Activated CD4-positive, alpha-beta T cell treated with anti-CD3 and anti-CD28 coated beads, Interleukin-2, amount 10 ng/mL, durations not matched to agents 24 days and 14 days (primary cell): ENCODE measurements at places on chromosomes 1 and 21.
A peak's percentile ranks its signal among the peaks of the same experiment; 100 is the strongest.

DNA sequence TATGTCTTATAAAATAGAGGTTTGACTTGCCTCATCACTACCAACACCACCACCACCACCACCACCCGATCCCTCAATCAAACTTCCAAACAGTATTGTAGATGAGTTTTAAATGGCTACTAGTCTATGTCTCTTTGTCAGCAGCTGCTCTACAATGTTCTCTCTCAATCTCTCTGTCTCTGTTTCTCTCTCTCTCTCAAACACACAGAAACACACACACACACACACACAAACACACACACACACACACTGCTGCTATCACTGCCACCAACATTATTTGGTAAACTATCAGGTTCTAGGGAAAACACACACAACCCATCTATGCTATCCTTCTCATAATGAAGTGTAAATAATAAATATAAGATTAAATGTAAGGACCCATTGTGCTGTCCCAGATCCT, 2.4 kb downstream of the TNFSF4 start:
- no peaks in the 10 kb centered on the region for H3K36me3 ChIP-seq
- peaks cover 28% of the 10 kb centered on the region for H3K27me3 ChIP-seq
- H3K4me3 ChIP-seq: peak overlapping the region; percentile 22
- peak overlapping the region; percentile 26 for H3K27ac ChIP-seq
- H3K4me1 ChIP-seq: peaks cover 32% of the 10 kb centered on the region
- DNase-seq: no peak

DNA sequence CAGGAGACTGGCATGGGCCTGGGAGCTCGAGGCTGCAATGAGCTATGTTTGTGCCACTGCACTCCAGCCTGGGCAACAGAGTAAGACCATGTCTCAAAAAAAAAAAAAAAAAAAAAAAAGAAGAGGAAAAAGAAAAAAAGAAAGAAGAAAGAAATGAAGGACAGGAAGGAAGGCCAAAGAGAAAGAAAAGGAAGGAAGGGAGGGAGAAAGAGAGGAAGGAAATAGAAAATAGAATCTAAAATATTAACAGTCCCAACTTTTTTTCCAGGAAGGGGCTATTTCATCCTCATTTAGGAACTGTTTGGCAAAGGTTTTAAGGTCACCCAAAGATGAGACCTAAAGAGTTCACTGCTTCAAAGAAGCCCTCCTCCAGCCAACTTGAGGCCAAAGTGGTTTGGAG, 2.5 kb downstream of the MUL1 start:
- peaks cover 5% of the 10 kb centered on the region for H3K4me1 ChIP-seq
- no peak overlapping the region for H3K4me3 ChIP-seq
- peaks cover 23% of the 10 kb centered on the region for H3K36me3 ChIP-seq
- no peak overlapping the region for H3K27ac ChIP-seq

DNA sequence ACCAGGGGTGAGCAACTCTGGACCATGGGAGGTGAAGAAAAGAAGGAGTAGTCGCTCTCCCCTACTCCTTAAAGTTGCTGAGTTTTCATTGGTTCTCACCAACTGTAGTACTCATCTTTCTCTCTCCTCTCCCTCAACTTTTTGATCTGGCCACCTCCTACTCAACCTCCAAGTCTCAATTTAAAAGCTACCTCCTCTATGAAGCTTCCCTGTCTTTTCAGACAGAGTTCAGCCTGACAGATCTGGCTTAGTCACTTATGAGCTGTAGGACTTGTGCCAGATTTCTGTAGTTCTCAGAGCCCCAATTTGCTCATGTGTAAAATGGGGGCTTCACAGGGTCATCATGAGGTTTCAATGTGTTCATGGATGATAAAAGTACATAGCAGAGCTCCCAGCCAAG, 34.5 kb upstream of the HTR1D start:
- no peaks in the 10 kb centered on the region for H3K4me1 ChIP-seq
- no peak for DNase-seq
- H3K27me3 ChIP-seq: peaks cover 8% of the 10 kb centered on the region
- H3K36me3 ChIP-seq: no peaks in the 10 kb centered on the region
- no peak overlapping the region for H3K4me3 ChIP-seq
- H3K27ac ChIP-seq: no peak overlapping the region

- H3K4me1 ChIP-seq: peaks cover 4% of the 10 kb centered on the region
- H3K36me3 ChIP-seq: no peaks in the 10 kb centered on the region
- H3K27ac ChIP-seq: no peak overlapping the region
Observed at GRCh38 chr1:39081271-39082009, 55.3 kb downstream of the NDUFS5 start.

- no peaks in the 10 kb centered on the region for H3K36me3 ChIP-seq
- peaks cover 47% of the 10 kb centered on the region for H3K27me3 ChIP-seq
- peak overlapping the region; percentile 70 for H3K4me3 ChIP-seq
- no peaks in the 10 kb centered on the region for H3K4me1 ChIP-seq
Observed at GRCh38 chr1:32741413-32742198, 39.0 kb upstream of the SYNC start.

DNA sequence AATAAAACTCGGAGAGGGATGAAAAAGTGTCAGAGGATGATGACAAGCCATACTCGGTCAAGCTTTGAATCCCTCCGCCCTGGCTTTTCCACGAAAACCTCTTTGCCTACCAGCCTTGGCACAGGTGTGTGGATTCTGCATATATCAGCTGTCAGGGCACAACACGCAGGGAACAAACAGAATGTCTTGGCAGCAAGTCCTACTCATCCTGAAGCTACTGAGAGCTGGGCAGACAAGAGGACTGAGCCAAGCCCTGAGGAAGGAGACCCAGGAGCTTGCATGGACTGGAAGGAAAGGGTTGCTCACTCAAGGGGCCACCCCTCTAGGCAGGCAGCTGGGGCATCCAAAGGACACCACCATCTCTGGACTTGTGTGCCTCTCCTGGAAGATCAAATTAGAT, 132.4 kb downstream of the HMGB4 start:
- no peak overlapping the region for H3K4me3 ChIP-seq
- no peak for DNase-seq
- H3K27ac ChIP-seq: no peak overlapping the region
- H3K27me3 ChIP-seq: peaks cover 3% of the 10 kb centered on the region
- H3K4me1 ChIP-seq: no peaks in the 10 kb centered on the region

DNA sequence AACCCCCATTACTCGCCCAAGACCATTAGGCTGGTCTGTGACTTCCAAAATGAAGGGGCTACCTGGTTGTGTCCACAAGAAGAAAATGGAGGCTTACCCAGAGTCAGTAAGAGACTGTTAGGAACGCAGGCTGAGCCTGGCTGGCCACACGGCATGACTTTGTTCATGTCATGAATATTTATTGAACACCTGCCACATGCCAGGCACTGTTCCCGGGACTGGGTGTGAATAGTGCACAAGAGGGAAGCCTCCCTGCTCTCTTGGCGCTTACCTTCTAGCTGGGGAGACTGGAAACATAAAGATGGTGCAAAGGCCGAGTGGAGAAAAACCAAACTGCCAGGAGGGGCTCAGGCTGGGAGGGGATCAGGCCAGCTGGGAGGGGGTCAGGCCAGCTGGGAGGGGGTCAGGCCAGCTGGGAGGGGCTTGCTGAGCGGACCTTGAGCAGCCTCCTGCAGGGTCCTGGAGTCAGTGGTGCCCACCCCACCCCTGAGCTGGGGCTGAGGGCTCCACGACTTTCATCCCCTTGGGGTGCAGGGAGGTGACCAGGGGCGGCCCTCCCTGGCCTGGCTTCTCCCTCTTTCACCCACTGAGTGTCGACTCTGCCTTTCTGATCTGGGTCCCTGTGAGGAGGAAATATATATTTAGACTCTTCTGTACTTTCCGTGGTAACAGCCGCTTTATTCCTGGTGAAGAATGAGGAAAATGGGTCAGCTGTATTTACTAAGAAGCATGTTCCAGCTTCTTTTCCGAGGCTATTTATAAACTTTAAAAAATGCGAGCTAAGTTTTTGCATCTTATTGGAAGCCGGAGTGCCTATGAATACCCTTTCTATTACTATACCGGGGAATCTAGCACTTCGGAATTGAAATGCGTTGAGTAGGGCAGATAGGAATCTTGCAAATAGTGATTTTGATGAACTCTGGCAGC, 139.0 kb downstream of the CAMTA1 start:
- H3K4me3 ChIP-seq: no peak overlapping the region
- H3K27me3 ChIP-seq: peaks cover 4% of the 10 kb centered on the region
- no peaks in the 10 kb centered on the region for H3K4me1 ChIP-seq
- H3K27ac ChIP-seq: no peak overlapping the region

DNA sequence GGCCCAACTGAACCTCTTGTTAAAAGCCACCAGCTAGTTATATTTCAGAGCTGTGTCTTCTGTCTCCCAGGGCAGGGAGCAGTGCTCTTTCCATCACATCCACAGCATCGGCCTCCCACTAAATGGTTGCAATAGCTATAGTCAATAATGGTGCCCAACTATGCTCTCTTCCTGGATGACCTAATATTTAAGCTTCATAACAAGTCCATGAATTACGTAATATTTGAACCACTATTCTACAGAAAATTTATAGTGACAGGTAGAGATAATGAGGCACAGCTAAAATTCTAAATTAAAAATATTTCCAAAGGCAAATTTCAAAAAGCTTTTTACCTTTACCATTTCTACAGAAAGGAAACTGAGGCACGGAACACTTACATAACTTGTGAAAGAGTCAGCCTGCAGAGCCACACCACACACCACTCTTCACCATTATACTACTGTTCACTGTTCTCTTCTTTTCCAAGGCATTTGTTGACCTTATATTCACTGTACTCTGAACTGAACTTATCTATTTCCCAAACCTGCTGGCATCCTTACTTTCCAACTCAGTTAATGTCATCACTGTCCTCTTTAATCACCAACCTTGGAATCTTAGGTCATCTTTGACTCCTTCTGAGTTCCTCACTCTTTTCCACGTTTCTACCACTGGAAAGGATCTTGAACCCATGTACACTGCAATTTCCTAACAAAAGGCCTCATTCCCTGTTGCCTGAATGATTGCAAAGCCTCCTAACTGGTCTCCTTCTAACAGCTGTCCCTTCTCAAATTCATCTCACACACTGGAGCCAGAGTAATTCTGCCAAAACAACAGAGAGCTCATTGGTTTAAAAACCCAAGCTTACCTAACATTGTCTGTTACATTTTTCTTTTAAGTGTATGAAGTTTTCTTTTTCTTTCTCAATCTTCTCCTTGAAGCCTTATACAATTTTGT, 85.5 kb downstream of the DDAH1 start:
- H3K27me3 ChIP-seq: peaks cover 5% of the 10 kb centered on the region
- DNase-seq: no peak
- no peaks in the 10 kb centered on the region for H3K4me1 ChIP-seq
- no peak overlapping the region for H3K4me3 ChIP-seq
- no peak overlapping the region for H3K27ac ChIP-seq
- no peaks in the 10 kb centered on the region for H3K36me3 ChIP-seq

DNA sequence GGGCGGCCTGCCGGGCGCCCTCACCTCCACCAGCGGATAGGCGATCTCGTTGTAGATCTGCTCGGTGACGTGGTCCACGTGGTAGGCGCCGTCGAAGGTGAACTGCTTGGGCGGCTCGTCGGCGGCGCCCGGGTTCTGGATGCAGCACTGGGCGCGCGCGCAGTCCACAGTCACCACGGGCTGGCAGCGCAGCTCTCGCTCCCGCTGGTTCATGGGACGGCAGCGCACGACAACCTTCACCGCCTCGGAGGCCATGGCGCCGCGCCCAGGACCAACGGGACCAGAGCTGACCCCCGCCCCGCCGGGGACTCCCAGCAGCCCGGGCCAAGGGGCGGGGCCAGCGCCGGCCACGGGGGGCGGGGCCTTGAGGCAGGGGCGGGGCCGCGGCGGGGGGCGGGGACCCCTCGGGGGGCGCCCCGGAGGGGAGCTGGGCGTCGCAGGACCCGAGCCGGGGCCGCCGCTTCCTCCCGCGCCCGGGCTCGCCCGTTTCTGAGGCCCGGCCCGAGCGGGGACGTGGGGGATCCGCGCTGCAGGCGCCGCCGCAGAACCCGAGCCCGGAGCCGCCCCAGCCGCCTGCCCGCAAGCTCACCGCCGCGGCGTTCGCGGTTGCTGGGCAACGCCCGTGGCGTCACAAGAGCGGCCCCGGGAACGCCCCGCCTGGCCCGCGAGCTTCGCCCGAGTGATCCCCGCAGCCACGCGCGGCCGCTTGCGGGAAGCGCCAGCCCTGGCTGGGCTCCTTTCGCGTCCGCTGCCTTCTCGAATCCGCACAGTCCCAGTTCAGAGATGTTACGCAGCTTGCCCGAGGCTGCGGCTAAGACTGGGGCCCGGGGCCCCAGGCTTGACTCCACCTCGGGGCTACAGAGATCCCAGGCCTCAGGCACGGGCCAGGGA, at the start of gene KIF17:
TSS of gene KIF17 (minus strand) at position 556 of the 891 bp plus-strand sequence. CDS start at position 255, 301 bp downstream.
- DNase-seq: peak; percentile 90
- peaks cover 40% of the 10 kb centered on the region for H3K27me3 ChIP-seq
- H3K4me1 ChIP-seq: peaks cover 6% of the 10 kb centered on the region
- no peaks in the 10 kb centered on the region for H3K36me3 ChIP-seq

GRCh38 chr1:158180741-158181576, at the start of gene CD1D:
Gene CD1D (plus strand): TSS chr1:158180895. CDS start chr1:158181102, 207 bp downstream.
- H3K4me1 ChIP-seq: peaks cover 13% of the 10 kb centered on the region
- H3K4me3 ChIP-seq: peak within 1 kb of the TSS; percentile 85
- no peak within 1 kb of the TSS for H3K27ac ChIP-seq
- H3K27me3 ChIP-seq: peaks cover 68% of the 10 kb centered on the region

- peaks cover 21% of the 10 kb centered on the region for H3K36me3 ChIP-seq
- no peak for DNase-seq
- H3K27ac ChIP-seq: no peak overlapping the region
- no peak overlapping the region for H3K4me3 ChIP-seq
Observed at GRCh38 chr1:28078680-28079626, 9.5 kb downstream of the EYA3 start.

DNA sequence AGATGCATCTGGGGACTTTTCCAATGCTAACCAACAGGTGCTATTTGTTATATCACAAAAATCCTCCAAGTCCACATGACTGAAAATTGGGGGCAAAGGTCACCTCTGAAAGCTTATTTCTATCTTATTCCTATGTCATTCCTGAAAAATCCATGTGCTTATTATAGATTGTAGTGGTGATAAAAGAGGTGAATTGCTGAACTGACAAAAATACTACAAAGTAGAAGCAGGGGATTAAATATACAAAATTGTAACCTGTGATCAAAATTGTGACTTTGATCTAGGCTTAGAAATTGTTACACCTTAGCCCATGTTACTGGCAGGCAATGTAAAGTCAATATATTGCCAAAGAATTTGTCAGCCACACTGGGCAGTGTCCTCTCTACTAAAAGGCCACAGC, 62.3 kb downstream of the IER5 start:
- H3K27me3 ChIP-seq: peaks cover 5% of the 10 kb centered on the region
- DNase-seq: no peak
- peaks cover 3% of the 10 kb centered on the region for H3K36me3 ChIP-seq
- H3K27ac ChIP-seq: no peak overlapping the region
- no peak overlapping the region for H3K4me3 ChIP-seq
